ENCODE measurements at places on chromosomes 1 and 21.

- no peak for DNase-seq
These were observed 106.7 kb downstream of the SETD4 start for GRCh38 chr21:35953597-35953996.

DNA sequence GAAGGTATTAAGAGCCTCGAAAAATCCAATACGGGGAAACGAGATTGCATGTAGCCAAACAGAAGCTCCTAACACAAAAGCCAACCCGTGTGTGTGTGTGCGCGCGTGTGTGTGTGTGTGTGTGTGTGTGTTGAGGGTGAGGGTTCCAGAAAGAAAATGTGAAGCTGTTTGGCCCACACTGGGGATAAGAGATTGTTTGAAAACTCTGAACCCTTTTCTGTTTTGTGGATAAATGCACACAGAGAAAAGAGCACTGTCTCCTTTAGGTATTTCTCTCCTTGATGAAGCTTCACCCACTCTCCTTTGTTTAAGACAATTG lies 1.9 kb downstream of the WLS start:
- peak; percentile 38 for DNase-seq

- no peak for DNase-seq
These were observed 1.4 kb downstream of the B4GALT3 start for GRCh38 chr1:161175771-161176453.

DNA sequence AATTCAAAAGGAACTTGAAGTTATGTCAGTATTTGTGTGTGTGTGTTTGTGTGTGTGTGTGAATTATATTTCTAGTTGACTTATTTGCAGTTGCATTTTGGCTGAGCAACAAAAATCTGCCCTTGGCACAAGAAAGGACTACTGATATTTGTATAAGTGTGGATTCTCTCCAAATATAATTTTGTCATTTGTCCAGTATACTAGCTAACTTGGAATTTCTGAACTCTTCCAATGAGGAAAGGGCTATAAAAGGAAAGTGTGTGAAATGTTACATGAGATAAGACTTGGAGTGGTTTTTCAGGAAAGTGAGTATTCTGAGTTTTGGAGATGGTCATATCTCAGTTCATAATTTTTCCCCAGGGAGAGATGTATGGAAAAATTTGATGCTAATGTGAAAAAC lies 1384.1 kb upstream of the B3GALT2 start:
- DNase-seq: no peak

- no peak for DNase-seq
These were observed 147.7 kb downstream of the MIS18A start for GRCh38 chr21:32131164-32131563.
